ENCODE measurements at places on chromosomes 6 and 20. TPM values are rescaled to one million over a fixed set of nuclear protein-coding genes. Genes with fewer than 3 reads are reported as not detected.

DNA sequence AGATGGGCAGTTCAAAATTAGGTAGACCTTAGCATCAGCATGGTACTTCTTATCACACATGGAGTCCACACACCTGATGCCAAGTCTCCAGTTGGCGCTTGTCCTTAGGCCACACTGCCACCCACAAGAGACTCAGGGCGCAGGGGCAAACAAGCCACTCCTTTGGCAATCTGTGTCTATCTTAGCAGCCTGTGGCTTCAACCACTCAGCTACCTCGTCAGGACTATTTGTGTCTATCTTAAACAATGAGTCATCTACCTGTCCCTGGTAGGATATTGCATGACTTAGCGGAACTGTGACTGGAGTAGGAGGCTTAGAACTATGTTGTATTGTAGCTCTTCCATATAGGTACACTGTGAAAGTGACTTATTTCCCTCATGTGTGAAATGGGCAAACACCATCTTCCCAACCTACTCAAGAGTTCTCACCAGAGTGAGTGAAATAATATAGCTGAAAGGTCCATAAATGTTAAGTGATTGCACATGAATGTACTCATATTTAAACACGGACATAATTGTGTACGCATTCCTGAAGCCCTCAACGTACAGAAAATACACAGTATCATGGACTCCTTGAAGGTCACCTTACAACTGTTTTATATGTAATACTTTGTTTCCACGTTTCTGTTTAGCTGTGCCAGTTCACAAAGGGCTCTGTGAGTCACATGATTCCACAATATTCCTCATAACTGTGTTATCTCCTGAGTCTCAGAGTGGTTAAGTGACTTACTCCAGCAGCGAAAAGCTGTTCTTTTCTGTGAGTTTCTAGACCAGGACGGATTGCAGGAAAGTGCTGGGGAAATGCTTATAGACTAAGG lies 1.6 kb downstream of the TRIM27 start:
- no peak for DNase-seq

GRCh38 chr20:58473453-58474425 lies 41.5 kb downstream of the APCDD1L start:
- DNase-seq, result no peak

GRCh38 chr6:157525292-157525889 lies 144.4 kb downstream of the ZDHHC14 start:
- no peak for DNase-seq

DNA sequence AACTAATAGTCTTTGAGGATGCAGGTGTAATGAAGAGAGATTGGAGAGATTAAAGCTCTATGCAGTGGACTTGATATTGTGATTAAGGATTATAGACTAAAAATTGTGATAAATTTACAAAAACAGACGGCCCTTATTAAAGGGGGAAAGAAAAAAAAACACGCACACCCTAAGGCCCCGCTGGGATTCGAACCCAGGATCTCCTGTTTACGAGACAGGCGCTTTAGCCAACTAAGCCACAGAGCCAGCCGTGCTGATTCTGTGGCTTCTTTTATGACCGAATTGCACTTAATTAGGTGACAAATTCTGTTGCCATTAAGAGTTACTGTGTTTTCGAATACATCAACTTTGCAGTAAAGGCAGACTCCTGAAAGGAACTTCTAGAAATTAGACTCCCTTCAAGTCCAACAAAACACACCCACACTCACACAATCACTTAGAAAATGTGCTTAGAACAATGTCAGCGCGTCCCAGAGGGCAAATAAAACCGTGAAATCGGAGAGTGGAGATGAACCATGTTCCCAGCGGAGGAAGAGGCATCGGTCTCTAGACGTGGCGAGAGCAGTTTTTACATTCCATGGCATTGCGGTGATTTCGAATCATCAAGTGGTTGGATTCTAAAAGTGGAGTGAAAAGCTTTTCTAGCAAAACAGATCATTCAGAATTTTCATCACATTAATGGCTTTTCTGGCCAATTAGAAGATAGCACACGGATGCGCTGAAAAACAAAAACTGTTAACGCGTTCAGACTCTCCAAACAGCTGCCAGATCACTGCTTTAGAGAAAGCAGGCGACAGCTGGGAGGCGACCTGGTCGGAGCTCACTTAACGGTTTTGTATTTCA lies 122.6 kb downstream of the GPX5 start:
- peak; percentile 31 for DNase-seq

- DNase-seq, result no peak
These were observed 144.6 kb upstream of the MMS22L start for GRCh38 chr6:97427648-97428047.

DNA sequence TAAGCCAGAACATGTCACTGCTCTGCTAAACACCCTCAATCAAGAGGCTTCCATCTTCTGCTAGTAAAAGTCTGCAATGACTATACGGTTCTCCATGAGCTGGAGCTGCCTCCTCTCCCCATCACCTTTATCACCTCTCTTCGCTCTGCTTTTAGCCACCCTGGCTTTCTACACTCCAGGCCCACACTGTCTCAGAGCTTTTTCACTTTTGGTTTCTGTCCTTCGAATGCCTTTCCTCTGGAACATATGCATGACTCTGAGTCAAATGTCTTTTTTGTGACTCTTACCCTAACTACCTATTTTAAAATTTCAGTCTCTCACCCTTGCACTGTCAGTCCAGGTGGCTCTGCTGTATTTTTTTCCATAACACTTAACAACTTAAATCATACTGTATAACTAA lies 525.4 kb upstream of the RNF217 start:
- DNase-seq, result no peak

DNA sequence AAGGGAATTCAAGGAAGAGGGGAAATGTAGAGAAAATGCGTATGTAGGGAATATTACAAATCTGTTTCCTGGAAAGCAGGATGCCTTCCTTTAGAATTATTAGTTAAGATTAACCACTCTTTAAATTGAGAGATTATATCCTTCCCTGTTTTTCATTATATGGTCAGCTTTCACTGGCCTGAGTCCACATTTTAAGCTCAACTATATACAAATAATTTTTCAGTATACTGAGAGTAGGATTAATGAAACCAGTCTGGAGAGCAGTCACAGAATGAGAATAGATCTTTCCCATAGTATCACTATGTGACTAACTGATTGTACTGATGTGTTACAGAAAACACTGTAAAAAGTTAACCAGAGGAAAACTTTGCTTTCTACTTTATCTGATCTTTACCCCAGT lies 306.3 kb downstream of the LAMA2 start:
- DNase-seq, result no peak

GRCh38 chr6:169501128-169501527 lies 200.7 kb downstream of the WDR27 start:
- DNase-seq, result no peak

Gene TINAG
- not detected for total RNA-seq

GRCh38 chr6:34412643-34413214 lies 13.1 kb downstream of the RPS10 start:
- DNase-seq, result no peak

GRCh38 chr6:5095236-5095635 lies 10.1 kb downstream of the PPP1R3G start:
- no peak for DNase-seq

Gene FAM217A
- not detected for total RNA-seq

GRCh38 chr6:97882755-97883154 lies 599.7 kb upstream of the MMS22L start:
- DNase-seq, result no peak

Gene STX11
- total RNA-seq, result 4.9 TPM

Gene SLC17A1
- not detected for total RNA-seq

DNA sequence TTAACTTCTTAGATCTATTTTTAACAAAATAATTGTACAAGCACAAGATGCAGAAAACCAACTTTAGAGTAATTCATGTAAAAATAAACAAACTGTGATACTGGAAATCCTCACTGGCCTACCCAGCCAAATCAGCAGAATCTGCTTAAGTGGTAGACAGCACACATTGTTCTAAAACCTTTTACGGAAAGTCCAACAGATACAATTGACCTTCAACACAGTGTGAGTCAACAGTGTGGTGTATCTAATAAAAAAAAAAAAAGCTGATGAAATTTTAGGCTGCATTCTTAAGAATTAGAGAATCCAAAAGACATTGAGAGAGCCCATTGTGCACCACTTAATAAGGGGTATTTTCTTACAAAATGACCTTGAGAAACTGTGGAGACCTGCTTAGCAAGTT lies 174.5 kb downstream of the COL21A1 start:
- no peak for DNase-seq

Gene TMEM200A
- 11.3 TPM for total RNA-seq

Gene ACSS1
- total RNA-seq, result 4.0 TPM

- DNase-seq, result no peak
These were observed 153.7 kb downstream of the MOXD1 start for GRCh38 chr6:132247381-132248159.

DNA sequence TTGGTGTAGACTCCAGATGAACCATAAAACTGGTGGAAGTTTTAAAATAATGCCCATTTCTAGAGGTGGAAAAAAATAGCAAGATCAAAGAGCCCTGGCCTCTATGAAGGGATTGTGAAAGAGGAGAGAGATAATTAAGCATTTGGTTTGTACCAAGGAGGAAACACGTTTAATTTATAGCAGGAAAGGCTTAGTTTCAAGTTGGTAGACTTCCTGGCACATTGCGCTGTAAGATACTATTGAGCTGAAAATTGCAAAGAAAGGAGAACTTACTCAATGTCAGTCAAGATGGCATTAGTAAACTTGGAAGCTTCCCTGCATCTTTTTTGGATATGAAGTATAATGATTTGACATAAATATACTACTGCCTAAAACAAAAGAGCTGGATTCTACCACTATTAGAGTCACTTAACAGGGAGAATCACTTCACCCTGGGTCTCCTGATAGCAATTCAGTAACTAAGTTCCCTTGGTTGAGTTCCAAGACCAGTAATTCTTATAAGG lies 24.4 kb downstream of the MARCKS start:
- no peak for DNase-seq

Gene FAM209B
- total RNA-seq, result 0.36 TPM

Gene SMOC2
- 4.8 TPM for total RNA-seq

Gene NKAPL
- not detected for total RNA-seq

Gene HAO1
- total RNA-seq, result not detected

Gene RIPOR2
- 1.7 TPM for total RNA-seq

DNA sequence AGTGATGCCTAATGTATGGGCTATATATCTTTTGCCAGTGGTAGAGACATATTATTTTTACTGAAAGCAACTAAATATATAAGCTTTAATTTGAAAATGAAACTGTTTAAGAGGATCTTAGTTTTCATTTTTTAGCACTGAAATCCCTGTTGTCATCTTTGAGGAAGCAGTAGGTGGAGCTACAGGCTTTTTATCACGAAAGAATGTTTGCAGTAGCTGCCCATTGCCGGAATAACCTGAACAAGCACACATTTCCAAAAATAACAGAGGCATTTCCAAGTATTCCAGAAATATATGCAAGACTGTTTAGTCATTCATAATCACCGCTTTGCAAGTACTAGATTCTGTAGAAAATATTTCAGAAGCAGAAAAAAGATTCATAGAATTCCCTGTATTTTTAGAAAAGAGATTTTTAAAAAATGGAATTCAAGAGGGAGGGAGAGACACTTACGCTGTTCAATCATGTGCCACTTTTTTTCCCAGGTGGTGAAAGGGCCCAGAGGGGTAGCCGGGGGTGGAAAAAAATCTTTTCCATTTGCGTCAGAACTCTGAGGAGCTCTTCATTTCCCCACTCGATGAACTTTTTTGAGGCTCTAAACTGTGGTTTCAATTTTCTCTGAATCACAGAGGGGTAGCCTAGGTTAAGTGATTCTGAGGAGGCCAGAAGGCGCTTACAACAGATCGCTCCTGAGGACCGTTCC lies 142.5 kb upstream of the FERMT1 start:
- no peak for DNase-seq

Gene MUC22
- total RNA-seq, result not detected

Gene THBS2
- 20.4 TPM for total RNA-seq

GRCh38 chr6:15879371-15880261 lies 216.8 kb upstream of the DTNBP1 start:
- DNase-seq, result peak; percentile 71

- no peak for DNase-seq
These were observed 17.3 kb upstream of the ELOVL4 start for GRCh38 chr6:79964607-79965081.

DNA sequence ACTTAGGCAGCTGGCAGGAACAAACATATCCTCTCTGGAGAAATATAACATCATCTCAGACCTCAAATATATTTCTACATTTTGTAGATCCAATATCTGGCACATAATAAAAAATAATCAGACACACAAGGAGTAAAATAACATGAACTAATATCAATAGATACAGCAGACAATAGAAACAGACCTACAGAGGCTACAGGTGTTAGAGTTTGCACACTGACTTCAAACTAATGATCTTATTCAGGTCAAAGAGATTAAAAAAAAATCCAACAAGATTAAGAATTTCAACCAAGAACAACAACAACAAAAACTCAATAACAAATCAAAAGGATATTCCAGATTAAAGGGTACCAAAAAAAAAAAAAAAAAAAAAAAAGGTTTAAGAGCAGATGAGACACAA lies 13.9 kb upstream of the CDYL start:
- no peak for DNase-seq

DNA sequence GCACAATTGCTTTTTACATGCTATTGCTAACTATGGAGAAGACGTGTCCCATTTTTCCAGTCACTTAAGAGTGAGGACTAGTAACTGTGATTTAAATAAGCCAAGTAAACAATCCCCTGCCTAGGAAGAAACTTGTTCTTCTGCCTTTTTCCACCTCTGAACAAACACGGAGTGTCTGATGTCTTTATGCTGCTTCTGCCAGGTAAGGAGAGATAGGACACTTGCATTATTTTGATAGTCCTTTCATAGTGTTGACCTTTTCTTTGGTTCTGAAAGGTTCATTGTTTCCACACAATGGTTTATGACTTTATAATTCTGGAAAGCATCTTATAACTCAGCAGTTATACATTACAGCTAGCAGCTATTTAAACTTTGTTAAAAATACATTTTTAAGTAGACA lies 8.4 kb downstream of the LRP11 start:
- DNase-seq, result no peak

Gene COL21A1
- 17.5 TPM for total RNA-seq

DNA sequence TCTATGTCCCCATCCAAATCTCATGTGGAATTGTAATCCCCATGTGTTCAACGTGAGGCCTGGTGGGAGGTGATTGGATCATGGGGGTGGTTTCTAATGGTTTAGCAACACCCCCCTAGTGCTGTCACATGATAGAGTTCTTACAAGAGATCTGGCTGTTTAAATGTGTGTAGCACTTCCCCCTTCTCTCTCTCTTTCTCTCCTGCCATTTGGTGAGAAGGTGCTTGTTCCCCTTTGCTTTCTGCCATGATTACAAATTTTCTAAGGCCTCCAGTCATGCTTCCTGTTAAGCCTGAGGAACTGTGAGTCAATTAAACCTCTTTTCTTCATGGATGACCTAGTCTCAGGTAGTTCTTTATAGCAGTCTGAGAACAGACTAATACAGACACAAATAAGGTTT lies 165.4 kb downstream of the OGFRL1 start:
- no peak for DNase-seq

GRCh38 chr20:59613861-59614260 lies 9.5 kb downstream of the PHACTR3 start:
- no peak for DNase-seq

Gene PCNA
- total RNA-seq, result 87.5 TPM

DNA sequence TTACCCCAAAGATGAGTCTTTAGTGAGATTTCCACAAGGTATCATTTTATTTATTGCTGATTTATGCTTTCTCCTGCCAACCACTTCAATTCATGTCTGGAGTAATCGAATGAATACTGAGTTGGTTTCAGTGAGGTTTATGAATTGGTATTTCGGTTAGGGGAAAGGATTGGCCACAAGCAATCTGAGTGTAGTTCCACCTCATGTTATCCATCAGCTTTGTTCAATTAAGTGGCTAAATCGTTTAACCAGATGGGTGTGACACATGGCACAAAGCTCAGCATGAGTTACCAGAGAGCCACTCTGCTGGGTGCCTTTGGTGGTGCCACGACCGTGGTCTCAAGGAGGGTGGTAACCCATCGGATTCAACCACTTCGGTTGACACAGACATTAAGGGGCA lies 148.2 kb downstream of the FNDC1 start:
- no peak for DNase-seq

Gene TAAR9
- total RNA-seq, result not detected
